ENCODE measurements at places on chromosomes 11 and 22.

DNA sequence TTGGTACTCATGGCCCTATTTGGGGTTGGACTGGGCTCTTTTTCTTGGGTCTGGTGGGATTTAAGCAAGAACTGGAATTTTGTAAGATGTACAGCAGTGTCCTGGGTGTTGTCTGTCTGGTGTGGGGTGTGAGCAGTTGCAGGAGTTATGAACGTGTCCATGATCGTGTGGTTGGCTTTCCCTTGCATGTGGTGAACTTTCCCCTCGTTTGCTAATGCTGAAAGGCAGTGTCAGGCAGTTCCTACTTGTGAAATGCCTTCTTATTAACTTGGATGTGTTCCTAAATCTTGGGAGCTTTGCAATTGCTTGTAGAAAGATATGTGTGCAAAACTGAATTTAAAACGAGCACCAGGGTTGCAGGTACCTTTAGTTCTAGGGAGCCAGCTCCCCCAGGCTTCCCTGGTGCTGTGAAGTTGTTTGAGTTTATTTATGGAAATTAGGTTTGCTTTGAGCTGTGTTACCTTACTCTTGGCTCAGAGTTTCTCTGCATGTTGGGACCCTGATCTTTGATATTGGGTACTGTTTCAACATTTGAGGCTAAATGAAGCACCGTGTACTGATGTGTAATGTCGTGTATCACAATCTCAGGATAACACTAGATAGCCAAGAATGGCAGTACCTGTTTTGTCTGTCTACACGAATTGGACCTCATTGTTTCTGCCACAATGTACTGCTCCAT is 35.8 kb upstream of the HSD17B12 start:
- DNase-seq, result no peak

DNA sequence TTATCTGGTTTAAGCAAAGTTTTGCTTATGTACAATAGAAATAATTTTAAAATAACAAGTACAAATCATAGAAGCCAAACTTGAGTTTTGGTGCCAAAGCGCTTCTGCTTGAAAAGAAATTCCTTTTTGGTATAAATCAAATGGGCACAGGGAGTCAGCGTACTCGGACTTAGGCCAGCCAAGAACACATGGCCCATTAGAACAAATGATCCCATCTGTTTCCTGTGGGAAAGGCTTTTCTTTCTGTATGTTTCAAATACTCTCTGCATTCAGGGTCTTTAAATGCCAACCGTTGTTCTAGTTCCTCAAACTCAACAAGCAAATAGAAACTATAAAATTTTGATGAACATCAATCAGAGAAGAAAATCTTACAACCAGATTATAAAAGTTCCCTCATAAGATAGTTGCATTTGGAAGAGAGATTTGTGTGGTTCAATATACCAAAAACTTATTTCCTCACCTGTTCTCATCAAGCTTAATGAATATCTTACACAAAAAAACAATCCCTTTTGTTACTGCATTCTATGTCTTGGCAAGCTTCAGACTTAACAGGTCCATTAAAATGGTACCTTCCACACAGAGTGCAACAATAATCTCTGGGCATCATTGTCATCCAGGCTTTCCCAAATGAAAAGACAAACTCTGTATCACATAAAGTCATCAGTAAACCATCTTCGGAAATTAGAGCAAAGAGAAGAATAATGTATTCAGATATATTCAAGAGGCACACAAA is 739.8 kb upstream of the API5 start:
- no peak for DNase-seq

DNA sequence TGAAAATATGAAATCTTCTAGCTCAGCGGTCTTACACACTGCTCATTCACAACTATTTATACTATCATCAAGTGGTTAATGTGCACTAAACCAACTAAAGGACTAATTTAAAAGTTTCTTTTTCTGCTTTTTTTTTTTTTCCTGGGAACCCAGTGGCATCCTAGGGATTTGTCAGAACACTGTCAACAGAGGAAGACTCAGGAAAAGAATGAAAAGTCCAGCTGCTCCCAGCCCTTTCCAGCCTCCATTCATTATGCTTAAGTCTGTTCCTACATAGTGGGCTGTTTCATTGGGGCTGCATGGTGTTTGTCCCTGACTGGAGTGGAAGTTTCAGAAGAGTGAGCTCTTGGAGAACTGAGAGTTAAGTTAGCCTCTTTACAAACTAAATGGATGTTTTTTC is 391.1 kb downstream of the AASDHPPT start:
- DNase-seq, result no peak

DNA sequence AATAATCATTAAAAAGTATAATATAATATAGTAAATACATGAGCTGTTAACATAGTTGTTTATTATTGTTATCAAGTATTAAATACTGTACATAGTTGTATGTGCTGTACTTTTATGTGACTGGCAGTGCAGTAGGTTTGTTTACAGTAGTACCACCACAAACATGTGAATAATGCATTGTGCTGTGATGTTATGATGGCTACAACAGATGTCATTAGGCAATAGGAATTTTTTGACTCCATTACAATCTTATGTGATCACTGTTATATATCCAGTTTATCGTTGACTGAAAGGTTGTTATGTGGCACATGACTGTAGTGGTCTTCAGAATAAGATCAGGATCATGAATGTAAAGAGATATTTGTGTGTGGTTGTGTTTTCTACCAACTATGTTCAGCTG is 577.8 kb downstream of the JRKL start:
- no peak for DNase-seq

DNA sequence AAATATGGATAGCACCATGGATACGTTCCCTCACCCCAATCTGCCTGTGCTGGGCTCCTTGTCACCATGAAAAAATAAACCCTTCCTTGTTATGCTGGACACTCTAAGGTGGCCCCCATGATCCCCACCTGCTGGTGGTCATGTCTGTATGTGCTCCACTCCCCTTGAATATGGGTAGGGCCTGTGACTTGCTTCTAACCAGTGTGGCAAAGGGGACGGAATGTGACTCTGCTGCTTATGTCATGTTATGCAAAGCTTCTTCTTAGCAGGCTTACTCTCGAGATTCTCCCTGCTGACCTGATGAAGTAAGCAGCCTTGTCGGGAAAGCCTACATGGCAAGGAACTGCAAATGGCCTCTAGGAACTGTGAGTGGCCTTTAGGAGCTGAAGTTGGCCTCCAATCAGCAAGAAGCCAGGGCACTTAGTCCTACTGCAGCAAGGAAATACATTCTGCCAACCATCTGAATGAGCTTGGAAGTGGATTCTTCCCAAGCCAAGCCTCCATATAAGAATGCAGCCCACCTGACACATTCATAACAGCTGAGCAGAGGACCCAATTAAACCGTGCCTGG is 159.9 kb downstream of the CCDC34 start:
- DNase-seq, result no peak

DNA sequence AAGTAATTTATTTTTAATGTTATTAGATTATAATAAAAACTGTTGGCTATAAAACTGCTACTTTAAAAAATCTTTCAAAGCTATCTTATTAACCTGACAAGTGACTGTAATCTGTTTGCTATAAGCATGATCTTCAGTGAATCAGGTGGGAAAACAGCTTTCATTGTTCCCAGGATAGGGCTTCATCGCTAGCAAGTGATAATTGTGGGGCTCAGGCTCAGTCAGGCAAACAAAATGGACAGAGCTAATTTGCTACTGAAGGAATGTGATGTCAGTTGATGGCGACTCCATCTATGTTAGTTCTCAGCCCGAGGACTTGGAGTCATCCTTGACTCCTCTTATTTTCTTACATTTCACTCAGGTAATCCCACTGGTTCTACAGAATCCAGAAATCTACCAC is 125.0 kb downstream of the RASSF10 start:
- no peak for DNase-seq

- no peak for DNase-seq
Observed at GRCh38 chr22:19142394-19142793, 2.1 kb downstream of the ESS2 start.

- DNase-seq, result no peak
Observed at GRCh38 chr11:12577725-12578644, 96.2 kb upstream of the TEAD1 start.

DNA sequence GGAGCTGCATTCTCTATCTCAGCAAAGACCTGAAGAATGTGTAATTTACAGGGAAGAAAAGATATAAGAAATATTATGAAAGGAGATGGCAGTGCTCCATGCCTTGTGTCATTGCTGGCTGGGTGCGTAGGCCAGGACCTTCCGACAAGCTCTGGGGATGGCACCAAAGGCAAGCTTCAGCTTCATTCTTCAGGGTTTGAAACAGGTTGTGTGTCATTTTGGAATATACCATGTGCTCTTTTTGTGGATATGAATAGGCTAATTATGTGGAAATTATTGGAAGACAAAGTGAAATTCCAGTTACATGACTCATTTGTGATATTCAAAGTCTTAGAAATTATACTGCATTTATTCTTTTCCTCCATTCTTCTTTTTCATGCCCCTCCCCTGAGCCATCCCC is 5.7 kb upstream of the KIRREL3 start:
- no peak for DNase-seq

DNA sequence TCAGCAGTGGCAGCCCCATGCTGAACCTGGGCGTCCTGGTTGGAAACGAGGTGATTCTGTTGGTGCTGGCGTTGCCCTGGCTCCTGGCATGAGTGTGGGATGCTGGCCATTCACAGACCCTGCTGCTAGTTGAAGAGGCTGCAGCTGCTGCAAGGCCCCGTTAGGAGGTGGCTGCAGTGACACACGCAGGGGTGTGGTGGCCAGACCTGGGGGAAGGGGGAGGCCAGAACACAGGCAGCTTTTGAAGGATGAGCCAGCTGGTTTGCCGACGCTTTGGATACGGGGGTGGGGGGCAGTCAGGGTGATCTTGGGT is 77.2 kb downstream of the MORC2 start:
- no peak for DNase-seq

GRCh38 chr11:71251761-71252268 is 562 bp downstream of the SHANK2 start:
- no peak for DNase-seq

DNA sequence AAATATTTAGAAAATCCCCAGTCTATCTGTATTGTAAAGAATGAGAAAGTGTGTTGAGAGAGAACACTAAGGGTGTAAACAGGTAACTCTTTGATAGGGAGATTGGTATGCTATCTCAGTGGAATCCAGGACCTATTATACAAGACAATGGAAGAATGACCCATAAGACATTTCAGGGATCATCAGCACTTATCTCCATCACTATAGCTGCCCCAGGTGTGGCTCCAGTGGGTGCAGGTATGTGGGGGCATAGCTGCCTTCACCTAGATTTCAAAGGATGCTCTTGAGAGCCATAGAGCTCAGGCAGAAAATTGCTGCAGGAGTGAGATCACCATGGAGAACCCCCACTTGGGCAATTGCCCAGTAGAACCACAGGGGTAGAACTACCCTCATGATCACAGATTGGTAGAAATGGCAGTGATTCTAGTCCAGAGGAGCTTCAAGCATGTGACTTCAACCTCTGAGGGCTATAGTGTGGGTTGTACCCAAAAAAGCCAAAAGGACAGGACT is 252.3 kb upstream of the TBCEL start:
- no peak for DNase-seq

- DNase-seq, result no peak
Observed at GRCh38 chr11:122597511-122597910, 58.0 kb upstream of the UBASH3B start.
